ENCODE measurements at places on chromosomes 12 and 14. TPM values are rescaled to one million over a fixed set of nuclear protein-coding genes. Genes with fewer than 3 reads are reported as not detected.

KLRG1 gene
- 5.4 TPM for total RNA-seq

NANOG gene
- total RNA-seq = not detected

TPH2 gene
- not detected for total RNA-seq

INHBC gene
- 0.15 TPM for total RNA-seq

TMEM116 gene
- 3.6 TPM for total RNA-seq

ARHGEF25 gene
- 0.65 TPM for total RNA-seq

JDP2 gene
- total RNA-seq = 0.61 TPM

All from activated T-cell treated with anti-CD3 and anti-CD28 coated beads, Interleukin-2, amount 50 U/mL, for 4 hours (primary cell).